ENCODE measurements at places on chromosomes 2 and 18.

GRCh38 chr18:58432050-58432727 lies 196.7 kb downstream of the ALPK2 start:
- DNase-seq: no peak

DNA sequence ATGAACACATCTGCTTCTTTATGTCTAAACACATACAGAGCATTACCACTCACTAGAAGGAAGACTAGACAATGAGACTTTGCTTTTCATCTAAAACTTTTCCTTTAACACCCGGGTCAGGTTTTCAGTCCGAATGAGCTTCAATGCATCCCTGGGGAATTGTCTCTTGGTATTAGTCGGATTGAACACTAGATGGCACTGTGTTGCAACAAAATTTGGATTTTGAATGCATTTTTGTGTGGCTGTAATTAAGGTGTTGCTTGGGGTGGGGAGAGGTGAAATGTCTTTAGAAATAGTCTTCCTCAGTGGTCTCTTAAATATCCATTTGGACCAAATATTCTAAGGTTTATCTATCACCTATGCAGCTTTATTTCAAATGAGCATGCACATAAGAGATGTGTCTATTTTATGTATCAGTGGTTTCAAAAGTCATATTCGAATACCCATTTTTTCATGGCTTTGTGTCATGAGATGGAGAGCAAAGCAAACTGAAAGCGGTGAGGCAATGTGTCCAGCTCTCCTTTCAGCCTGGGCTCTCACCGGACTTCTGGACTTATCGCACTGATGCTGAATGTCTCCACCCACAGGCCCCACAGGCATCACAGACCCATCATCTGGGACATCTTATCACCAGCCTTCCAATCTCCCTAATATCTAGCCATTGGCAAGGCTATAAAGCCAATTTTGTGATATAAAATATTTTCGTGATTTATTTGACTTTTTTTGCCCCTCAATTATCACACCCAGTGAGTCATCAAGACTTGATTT lies 510.3 kb downstream of the RNF144A start:
- peak; percentile 69 for DNase-seq

DNA sequence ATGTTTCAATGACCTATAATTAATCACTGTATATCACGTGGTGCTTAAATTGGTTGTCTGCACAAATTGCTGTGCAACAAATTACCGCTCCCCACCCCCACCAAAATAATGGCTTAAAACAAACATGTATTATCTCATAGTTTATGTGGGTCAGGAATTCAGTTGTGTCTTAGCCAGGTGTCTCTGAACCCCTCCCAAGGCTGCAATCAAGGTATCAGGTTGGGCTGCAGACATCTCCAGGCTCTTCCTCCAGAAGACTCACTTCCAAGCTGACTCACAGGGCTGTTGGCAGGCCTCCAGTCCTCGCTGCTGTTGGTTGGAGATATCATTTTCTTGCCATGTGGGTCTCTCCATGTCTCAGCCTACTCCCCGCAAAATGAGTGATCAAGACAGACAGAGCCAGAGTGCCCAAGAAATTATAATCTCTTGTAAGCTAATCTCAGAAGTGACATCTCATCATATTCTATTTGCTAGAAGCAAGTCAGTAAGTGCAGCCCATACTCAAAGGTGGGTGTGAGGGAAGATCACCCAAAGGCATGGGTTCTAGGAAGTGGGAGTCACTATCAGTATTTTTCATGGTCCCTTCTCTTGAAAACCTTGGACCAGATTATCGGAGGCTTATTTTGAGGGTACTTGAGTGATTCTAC lies 38.4 kb downstream of the SPC25 start:
- no peak for DNase-seq

DNA sequence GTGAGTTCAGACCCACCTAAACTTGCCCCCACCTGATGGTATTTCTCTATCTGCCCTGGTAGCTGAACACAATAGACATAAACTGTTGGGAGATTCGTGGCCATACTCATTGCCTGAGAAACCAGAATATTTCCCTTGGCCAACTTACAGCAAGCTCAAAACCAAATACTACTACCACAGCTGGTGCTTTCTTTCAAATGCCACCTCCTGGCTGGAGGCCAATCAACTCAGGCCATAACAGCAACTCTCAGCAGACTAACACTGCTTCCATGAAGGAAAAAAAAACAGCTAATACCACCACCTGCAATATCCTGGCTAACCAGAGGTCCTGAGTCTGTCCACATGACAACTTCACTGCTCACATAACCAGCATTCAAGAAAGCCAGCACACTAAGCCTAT lies 373.1 kb downstream of the CMPK2 start:
- no peak for DNase-seq

- DNase-seq: no peak
These were observed 33.6 kb downstream of the LYPD6 start for GRCh38 chr2:149363958-149364357.

GRCh38 chr2:96325884-96326255 lies 753 bp downstream of the ITPRIPL1 start:
- no peak for DNase-seq
